Cerebellar cortex (tissue), 1 donor: ENCODE measurements at places on chromosomes 7 and 10.
A peak's percentile ranks its signal among the peaks of the same experiment; 100 is the strongest.

- no peak for DNase-seq
These were observed 27.0 kb upstream of the GLI3 start for GRCh38 chr7:42263971-42264370.

DNA sequence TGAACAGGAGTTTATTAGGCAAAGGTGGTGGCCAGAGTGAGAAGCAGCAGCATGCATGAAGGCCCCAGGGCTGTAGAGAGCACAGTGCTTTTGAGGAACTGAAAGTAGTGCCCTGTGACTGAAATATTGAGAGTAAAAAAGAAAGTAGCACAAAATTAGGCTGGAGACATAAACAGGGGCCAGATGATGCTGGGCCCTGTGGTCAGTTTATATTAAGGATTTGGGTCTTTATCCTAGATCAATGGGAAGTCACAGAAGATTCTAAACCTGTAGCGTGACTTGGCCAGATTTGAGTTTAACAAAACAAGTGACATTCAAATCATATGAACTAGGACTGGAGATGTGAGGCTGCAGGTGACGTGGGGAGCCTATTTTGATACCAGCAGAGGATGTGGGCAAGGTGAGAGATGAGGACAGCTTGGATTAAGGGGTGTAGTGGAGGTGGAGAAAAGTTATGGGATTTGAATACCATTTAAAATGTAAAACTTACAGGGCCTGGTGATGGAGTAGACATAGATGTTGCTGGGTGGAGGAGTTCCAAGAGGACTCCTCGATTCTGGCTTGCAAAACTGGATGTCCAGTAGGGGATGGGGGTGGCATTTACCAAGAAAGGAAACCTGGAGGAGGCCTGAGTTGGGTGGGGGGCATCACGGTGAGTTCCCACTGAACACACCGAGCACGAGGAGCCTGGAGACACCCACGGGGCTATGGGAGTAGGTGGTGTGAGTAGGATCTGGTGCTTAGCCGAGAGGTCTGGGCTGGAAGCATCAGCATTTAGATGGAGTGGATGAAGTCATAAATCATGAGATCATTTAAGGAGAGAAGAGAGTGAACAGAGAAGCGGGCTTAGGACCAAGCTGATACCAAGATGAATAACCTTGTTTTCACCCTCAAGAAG is 52.8 kb downstream of the HHEX start:
- no peak for DNase-seq

DNA sequence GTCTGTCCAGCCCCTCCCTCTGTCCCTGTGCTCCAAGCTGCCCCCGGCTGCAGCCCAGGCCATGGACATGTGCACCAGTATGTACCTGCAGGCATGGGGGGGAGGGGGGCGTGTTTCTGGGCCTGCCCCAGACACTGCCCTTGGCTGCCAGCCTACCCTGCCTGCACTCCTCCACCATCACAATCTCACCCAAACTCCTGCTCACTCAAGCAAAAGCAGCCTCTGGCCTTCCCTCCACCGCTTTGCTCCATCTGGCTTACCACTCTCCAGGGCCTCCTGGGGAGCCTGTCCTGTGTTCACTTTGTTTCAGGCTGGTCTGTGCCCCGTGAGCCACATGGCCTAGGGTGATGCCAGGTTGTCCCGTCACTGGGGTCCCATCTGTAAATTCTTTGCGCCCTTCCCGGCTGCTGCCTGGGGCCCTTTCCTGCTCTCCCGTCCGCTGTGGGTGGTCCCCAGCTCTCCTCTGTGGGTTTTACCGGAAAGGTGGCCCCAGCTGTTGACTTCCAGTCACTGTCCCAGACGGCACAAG is 33.3 kb upstream of the PPIF start:
- no peak for DNase-seq

- DNase-seq, result peak; percentile 58
These were observed 22.7 kb downstream of the AP5Z1 start for GRCh38 chr7:4797858-4798705.
